ENCODE measurements at places on chromosomes 5 and 9.

- DNase-seq: no peak
These were observed 16.6 kb downstream of the CDC42SE2 start for GRCh38 chr5:131280417-131280816.

DNA sequence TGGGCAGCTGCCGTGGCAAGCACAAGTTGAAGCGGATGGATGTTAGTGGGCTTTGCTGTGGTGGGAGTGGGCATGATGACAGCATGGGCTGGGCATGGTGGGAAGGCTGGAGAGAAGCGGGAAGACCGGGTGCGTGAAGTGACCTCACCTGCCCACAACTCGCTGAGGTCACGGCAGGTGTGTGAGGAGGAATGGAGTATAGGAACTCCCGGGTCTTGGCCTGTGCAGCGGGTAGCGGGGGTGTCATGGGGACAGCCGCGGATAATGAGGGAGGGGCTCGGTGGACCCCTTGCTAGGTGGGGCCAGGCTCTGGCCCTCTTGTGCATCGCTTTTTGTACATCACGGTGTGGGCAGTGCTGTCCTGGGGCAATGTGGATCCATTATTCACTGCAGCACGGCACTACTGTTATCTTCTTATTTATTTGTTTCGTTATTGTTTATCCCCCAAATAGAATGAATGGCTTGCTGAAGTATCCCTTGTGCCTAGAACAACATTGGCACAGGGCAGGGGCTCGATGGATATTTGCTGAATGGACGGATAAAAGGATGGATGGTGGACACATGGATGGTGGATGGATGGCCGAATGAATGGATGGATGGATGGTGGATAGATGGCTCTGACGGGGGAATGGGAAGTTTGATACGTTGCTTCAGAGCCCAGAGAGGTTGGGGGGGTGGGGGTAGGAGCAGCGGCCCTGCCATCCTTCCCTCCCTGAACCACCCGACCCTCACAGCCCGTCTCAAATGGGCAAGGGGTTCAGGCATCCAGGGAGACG lies 14.6 kb downstream of the PROP1 start:
- no peak for DNase-seq

DNA sequence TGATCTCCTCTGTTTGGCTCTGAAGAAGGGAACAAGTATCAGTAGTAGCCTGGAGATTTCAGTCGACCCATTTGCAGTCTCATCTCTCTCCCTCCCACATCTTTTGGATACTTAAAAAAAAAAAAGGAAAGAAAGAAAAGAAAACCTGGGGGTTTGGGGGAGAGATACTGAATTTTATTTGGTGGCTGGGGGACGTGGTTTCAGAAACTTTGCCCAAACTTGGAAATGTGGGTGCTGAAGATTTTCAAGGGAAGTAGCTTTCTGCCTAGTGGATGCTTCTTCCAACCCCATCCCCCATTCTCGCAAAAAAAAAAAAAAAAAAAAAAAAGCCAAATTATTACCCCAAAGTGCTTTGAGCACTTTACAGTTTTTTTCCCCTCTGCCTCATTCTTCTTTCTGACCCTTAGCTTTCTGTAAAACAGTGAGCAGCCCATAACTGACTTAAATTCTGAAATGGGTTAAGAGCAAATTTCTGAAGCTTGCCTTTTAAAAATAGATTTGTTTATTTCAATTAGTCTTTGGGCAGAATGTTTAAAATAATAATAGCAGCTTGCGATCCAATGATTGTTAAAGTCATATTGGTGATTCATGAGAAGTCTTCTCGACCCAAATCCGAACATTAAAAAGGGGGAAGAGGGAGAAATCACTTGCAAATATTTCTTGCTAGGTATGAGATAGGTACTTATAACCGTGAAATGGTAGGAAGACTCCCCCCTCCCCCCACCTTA lies 894 bp downstream of the FST start:
- no peak for DNase-seq

- no peak for DNase-seq
These were observed 87.5 kb downstream of the PPARGC1B start for GRCh38 chr5:149817539-149818060.

DNA sequence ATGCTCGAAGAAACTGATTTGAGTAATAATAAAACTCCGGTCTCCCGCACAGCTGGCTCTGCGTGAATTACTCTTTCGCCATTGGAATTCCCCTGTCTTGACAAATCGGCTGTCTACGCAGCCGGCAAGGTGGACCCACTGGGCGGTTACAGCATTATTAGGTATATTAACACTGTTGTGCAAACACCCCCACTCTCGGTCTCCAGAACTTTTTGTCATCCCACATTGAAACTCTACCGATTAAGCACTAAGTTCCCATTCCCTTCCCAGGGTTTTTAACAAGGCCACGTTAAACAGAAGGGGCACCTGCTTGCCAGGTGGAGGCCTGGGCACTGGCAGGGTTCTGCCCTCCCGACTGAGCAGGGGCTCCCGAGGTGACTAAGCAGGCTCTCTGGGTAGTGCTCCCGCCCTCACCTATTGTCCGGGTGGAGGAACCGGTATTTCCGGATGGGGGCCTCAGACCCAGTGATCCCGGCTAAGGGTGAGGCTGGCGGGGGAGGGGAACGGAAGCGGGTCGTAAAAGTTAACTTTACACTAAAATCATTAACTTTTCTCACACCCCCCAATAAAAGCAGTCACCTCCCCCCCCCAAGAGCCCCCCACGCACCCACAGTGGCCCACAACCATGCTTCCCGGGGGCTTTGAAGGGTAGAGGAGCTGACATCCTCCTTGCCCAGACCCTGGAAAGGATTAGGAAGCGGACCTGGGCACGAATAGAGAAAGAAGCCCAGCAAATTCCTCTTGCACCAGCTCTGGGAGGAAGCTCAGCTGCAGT lies 53.5 kb upstream of the TJP2 start:
- no peak for DNase-seq

DNA sequence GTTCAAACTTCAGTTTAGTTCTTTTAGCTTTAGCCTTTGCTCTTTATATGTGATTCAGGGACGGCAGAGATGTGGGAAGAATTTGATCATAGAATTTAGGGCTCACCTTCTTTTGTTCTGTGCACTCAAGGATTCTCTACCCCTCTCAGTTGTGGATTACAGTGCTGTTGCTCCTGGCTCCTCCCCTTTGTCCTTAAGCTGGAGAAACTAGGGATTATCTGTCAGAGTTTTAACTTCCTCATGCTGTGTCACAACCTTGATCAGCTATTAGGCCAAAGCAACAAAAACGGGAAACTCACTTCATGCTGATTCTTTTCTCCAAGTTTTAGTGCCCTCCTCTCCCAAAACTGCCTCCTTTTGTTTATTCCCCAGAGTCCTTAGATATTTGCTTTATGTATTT lies 13.0 kb upstream of the PCDHAC2 start:
- no peak for DNase-seq

DNA sequence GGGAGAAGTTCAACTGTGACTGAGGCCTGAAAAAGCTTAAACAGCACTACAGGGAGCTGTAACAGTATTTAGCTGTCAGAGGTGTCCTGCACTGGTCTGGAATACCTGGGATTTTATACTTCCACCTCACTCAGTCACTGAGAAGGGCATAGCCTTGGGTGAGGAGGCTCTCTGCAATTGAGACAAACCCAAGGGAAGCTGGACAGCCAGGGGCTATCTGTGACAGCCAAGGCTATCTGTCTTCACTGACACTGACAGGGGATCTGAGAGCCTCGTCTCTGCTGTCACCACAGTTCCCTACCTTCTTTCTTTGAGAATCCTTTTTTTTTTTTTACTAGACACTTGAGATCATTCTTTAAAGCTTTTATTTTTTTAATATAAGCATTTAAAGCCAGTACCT lies 356.2 kb upstream of the CD180 start:
- DNase-seq: no peak

GRCh38 chr9:89780959-89781358 lies 176.1 kb downstream of the GADD45G start:
- no peak for DNase-seq

DNA sequence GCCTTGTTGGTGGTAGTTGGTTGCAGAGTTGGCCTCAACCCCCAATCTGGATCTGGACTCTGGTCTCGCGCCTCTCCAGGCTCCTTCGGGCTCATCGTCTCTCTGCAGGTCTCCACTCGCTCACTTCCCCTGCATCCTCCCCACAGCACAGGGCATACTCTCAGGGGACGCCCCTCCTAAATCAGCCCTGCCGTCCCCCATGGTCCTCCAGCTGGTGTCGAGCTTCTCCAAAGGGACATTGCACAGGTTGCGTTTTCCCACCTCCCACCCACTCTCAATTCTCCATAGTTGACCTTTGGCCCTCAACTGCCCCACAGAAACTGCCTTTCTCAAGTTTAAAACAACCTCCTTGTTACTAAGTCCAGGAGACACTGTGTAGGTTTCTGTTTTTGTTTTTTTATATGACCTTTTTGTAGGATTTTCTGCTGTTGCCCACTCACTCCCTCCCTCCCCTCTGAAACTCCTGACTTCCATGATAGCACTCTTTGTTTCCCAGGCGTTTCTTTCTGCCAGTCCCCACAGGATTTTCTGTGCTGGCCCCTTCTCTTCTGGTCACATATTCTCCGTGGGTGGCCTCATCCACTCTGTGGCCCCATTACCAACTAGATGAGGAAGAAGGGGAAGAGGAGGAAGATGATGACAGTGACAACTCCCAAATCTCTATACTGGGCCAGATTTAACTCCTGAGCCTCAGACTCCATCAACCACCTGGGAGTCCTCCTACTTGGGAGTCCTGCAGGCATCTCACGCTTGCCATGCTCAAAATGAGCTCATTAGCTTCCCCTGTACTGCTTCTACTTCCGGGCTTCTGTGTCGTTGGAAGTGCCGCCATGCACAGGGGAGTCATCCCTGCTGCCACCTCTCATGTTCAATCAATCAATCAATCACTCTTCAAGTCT lies 50.3 kb downstream of the ALG2 start:
- no peak for DNase-seq

DNA sequence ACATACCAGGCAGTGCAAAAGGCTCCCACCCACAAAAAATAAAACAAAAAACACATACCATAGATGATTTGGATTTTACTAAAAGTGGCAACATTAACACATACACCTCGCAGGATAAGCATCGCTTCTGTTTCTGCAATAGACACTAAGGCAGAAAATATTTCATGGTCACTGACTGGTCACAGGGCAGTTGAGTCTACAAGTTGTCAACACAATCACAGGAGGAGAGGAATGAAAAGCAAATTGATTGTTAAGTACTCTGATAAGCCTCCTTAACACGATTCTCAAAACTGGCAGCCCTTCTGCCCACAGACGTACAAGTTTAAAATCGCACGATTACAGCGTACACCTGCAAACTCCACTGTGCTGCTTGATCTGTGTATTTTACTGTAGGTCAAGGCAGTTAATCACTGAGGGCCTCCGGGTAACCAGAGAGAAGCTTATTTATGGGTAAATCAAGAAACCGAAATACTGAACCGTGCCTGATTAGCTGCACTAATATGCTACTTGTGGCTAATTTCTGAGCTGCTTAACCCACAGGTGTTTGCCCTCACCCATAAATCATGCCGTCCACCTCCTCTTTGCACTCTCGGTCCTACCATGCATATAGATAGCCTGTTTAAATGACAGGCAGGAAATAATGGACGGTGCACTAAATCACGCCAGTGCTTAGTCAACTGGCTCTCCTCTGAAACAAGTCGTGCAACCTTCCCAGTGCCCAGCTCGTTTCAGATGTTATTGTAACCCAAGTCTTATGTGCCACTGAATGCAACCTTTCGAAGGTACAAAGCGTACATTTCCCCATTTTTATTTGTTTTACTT lies 659.4 kb upstream of the ADAMTS16 start:
- DNase-seq: no peak

- no peak for DNase-seq
These were observed 180.8 kb downstream of the CARTPT start for GRCh38 chr5:71899865-71900342.

DNA sequence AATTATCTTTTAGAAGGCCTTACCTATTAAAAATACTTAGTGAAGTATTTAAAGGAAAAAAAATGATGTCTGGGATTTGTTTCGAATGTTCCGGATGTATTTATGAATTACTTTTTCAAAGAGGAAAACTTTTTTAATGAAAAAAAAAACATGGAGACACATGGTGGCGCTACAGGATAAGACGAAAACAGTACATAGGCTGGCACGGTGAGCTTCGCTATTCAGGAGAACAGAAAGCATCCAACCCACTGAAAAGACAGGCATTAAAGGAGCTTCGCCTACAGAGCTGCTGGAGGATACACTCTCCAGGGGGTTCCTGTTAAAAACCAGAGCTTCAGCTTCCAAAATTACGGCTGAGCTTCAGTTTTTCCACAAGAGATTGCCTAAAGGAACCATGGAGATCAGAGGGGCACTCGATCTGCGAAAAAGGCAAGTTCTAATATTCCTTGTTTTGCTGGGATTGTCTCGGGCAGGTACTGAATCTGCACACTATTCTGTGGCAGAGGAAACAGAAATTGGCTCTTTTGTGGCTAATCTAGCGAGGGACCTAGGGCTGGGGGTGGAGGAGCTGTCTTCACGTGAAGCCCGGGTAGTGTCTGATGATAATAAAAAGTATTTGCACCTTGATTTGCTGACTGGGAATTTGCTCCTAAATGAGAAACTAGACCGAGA lies at the start of gene PCDHB14:
Gene PCDHB14, plus strand, starts transcription at position 232 of the 672 bp plus-strand sequence. Its CDS starts 163 bp downstream, at position 395.
- DNase-seq: no peak

- no peak for DNase-seq
These were observed 297.6 kb downstream of the BRINP1 start for GRCh38 chr9:119071636-119072035.

DNA sequence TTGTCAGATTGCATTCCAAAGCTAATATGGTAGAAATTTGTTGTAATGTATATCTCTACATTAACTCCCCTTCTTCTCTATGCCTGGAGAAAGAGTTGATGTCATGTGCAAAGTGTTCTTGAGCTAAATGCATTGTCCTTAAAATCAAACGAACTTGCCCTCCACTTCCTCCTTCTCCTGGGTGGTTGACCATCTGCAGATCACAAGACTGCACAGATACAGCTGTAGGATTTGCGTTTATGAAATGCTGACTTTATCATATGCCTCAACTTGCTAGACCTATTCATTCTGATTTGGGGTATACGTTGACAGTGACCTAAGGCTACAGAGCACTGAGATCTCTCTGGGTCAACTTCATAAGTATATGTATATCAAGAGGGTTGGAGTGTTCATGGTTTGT lies 8.3 kb downstream of the TRIM32 start:
- no peak for DNase-seq

GRCh38 chr9:97710356-97711222 lies 13.4 kb upstream of the XPA start:
- peak; percentile 67 for DNase-seq

- DNase-seq: no peak
These were observed 18.7 kb downstream of the SLC46A2 start for GRCh38 chr9:112872019-112872418.

DNA sequence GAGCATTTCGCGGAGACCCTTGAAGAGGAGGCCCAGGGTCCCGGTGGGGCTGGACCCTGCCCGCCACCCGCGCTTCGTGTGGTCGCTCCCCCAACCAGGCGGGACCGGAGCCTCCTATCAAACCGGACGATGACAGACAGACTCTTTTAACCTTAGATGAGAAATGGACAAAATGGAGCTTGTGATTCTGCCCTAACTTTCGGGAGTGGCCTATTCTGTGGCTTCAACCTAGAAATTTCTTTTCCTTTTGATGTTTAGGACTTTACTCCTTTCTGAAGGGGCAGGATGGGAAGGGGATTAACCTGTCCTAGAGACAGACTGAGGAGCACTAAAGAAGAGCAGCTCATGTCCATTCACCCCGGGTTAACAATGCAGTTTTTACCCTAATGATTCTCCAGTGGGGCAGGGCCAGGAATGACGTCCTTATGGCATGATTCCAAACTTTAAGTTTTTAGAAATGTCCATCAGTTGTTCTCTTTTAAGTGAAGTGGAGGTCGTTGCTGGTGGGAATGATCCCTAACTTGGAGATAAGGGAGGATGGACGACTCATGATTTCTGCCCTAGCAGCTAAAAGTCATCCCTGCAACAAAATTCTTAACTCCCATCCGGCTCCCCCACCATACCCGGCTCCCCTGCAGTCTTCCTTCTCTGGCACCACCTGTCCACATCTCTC lies 1.0 kb downstream of the NIPSNAP3A start:
- DNase-seq: no peak
